HuH-7 (cell line): ENCODE measurements at places on chromosomes 5 and 9.

- DNase-seq, result no peak
These were observed 12.7 kb upstream of the SVEP1 start for GRCh38 chr9:110592044-110592830.

- peak; percentile 6 for DNase-seq
These were observed 791.9 kb upstream of the CDH6 start for GRCh38 chr5:30401479-30402058.

GRCh38 chr5:52996979-52997378 lies 7.8 kb downstream of the ITGA2 start:
- no peak for DNase-seq

- DNase-seq, result no peak
These were observed 196.7 kb downstream of the EBF1 start for GRCh38 chr5:158903006-158903405.

GRCh38 chr9:107260437-107261081 lies 22.5 kb upstream of the RAD23B start:
- peak; percentile 47 for DNase-seq

- DNase-seq, result peak; percentile 36
These were observed 205.3 kb upstream of the WWC1 start for GRCh38 chr5:168086104-168086610.

GRCh38 chr5:82549263-82549662 lies 271.1 kb upstream of the RPS23 start:
- DNase-seq, result no peak

- DNase-seq, result no peak
These were observed 1452.2 kb upstream of the ACO1 start for GRCh38 chr9:30932226-30932625.

DNA sequence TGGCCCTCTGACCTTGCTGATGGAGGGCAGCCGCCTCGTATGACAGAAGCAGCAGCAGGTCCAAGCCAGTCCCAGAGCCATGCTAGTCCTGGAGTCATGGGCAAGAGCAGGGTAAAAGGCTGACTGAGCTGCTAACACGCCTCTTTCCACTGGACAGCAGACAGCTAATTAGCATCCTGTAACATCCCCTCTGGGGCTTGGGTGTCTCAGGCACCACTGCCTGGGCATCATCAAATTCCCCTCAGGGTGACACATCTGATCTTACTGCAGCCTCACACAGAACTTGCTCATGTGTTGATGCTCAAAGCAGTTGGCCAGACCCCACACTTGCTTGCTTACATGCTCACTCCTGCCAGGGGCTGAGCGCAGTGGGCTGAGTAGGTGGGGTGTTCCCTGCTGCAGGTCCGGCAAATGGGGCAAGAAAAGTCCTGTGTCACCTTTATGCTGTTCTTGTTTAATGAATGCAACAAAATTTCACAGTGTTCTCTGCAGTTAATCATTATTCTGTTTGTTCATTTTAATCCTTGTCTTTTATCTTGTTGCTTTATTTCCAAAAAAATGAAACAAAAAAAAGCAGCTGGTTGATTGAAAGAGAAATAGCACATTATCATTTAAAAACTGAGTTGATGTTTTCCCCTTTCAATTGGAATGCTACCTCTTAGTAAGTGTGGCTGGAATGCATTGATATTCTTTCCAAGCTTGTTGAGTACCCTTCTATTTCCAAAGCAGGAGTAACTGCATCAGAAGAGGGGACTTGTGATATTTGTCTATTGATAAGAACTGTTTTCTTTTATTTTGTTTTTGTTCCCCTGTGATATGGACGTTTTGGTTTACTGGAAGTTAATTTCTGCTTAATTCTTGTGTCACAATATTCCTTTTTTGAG lies 254.1 kb downstream of the CDH18 start:
- DNase-seq, result no peak

- DNase-seq, result no peak
These were observed 9.0 kb downstream of the TERT start for GRCh38 chr5:1285883-1286291.

GRCh38 chr9:88773627-88774244 lies 217.5 kb upstream of the S1PR3 start:
- no peak for DNase-seq

DNA sequence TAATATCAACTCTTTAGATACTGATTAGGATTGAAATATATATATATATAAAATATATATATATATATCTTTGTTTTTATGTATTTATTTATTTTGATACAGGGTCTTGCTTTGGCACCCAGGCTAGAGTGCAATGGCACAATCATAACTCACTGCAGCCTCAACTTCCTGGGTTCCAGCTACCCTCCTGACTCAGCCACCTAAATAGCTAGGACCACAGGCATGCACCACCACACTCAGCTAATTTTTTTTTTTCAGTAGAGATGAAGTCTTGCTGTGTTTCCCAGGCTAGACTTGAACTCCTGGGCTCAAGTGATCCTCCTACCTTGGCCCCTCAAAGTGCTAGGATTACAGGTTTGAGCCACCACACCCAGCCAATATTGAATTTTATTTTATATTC lies 20.6 kb upstream of the CDH6 start:
- no peak for DNase-seq

DNA sequence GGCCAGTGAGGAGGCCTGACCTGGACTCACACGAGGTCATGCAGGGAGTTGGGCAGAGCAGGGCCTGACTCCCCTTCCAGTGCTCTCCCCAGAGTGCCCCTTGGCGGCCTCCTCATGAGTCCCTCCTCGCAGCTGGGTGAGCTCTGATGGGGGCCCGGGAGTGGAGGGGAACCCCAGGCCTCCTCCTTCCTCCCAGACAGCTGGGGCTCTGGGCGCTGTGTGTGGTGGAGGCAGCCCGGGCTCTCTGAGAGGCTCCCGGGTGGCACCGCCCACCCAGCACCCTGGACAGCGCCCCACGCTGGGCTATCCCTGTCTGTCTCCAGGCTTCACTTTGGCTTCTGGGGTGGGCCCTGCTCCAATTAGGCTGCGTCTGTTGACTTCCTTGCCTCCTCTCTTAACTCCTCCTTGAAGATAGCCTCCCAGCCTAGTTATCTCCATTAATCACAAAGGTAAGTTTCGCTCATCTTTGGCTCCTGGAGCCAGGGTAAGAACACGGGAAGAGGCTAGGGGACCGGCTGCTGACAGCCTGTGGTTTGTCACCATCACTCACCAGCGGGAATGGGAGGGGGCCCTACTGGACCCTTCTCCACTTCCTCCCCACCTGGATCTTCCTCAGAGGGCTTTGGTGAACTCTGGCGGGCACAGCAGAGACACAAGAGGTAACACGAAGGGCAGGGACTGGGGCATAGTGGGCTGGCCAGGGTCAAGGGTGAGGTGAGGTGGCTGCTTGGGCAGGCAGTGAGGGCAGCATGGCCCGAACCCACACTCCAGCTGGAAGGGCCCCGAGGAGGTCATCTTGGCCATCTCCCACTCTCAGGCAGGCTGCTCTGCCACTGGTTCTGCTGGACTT lies 13.1 kb downstream of the PSD2 start:
- peak; percentile 64 for DNase-seq
